ENCODE measurements at places on chromosomes 4 and X. TPM values are rescaled to one million over a fixed set of nuclear protein-coding genes. Genes with fewer than 3 reads are reported as not detected.
A peak's percentile ranks its signal among the peaks of the same experiment; 100 is the strongest.

DNA sequence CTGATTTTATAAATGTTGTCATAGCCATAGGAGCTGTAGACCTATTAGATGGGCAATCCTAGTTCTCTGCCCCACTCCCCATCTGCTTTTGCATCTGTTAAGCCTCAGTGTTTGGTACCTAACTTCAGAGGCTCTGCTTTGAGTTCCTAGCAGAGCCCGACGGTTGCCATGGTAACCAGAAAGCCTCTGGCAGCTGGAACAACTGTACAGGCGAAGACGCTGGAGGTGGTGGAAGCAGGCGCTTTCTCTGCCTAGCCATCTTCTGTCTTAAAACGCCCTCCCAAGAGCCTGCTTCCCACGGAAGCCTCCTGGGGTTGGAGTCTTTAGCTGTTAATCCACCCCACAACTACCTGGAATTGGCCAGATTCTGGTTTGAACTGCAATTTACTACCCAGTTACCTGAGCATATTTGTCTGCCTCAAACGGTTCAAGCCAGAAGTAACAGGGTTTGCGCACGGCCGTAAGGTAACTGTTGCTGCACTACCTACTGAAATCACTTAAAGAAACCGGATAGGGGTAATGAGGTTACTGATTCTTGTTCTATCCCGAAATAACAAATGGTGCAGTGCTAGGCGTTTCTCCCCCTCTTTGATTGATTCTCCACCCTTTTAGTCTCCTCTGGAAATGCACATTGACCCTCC, 1.0 kb upstream of the GABRG1 start:
- no peak overlapping the region for H3K4me3 ChIP-seq
- H3K36me3 ChIP-seq = no peaks in the 10 kb centered on the region
- H3K4me1 ChIP-seq = no peaks in the 10 kb centered on the region
- H3K27me3 ChIP-seq = no peaks in the 10 kb centered on the region
- no peak overlapping the region for H3K27ac ChIP-seq
- DNase-seq = no peak

DNA sequence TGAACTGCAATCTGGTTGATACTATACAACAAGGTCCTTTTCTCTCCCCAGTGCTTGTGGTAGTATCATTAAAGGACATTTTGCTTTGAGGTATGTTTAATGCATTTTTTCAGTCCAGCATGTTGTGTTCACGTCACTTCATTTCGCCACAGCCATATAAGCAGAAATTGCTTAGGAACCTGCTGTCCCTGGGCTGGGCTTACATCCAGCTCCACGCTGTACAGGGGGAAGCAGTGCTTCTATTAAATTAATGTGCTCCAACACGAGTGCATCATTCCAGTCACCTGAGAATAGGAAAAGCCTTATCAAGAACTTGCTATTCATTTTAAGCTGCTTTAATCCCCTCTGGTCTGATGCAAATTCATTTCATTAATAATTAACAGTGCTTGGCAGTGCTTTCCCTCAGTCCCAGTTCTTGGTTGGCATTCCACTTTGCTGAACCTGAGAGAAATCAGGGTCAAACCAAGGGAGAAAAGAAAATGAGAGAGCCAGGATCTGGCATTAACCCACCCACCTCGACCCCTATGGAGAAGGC, 47.4 kb upstream of the PTCHD1 start:
- H3K4me3 ChIP-seq = no peak overlapping the region
- H3K4me1 ChIP-seq = no peaks in the 10 kb centered on the region
- no peak overlapping the region for H3K27ac ChIP-seq

GRCh38 chr4:61795998-61796397, 595.9 kb downstream of the ADGRL3 start:
- no peak for DNase-seq
- no peak overlapping the region for H3K4me3 ChIP-seq
- no peaks in the 10 kb centered on the region for H3K27me3 ChIP-seq
- no peak overlapping the region for H3K27ac ChIP-seq
- peaks cover 2% of the 10 kb centered on the region for H3K4me1 ChIP-seq

- no peaks in the 10 kb centered on the region for H3K36me3 ChIP-seq
- no peaks in the 10 kb centered on the region for H3K4me1 ChIP-seq
- H3K27me3 ChIP-seq = no peaks in the 10 kb centered on the region
- no peak for DNase-seq
These were observed 38.3 kb upstream of the CBLL2 start for GRCh38 chrX:22234380-22234779.

The TEX13C gene
- total RNA-seq = not detected

The STARD8 gene
- total RNA-seq = 11.8 TPM

- H3K4me3 ChIP-seq = no peak overlapping the region
- H3K4me1 ChIP-seq = no peaks in the 10 kb centered on the region
- H3K27ac ChIP-seq = no peak overlapping the region
- no peaks in the 10 kb centered on the region for H3K27me3 ChIP-seq
- no peaks in the 10 kb centered on the region for H3K36me3 ChIP-seq
- DNase-seq = no peak
These were observed 415.2 kb upstream of the MAGEB16 start for GRCh38 chrX:35382966-35383365.

The CLDN22 gene
- not detected for total RNA-seq

GRCh38 chr4:16846540-16847117, 51.8 kb downstream of the LDB2 start:
- H3K27ac ChIP-seq = no peak overlapping the region
- no peaks in the 10 kb centered on the region for H3K36me3 ChIP-seq
- no peaks in the 10 kb centered on the region for H3K4me1 ChIP-seq
- no peak for DNase-seq

- no peaks in the 10 kb centered on the region for H3K4me1 ChIP-seq
- H3K27ac ChIP-seq = no peak overlapping the region
- DNase-seq = no peak
These were observed 54.7 kb downstream of the OTC start for GRCh38 chrX:38407126-38407525.

The EDA gene
- 4.6 TPM for total RNA-seq

The DCAF4L1 gene
- total RNA-seq = 0.48 TPM

DNA sequence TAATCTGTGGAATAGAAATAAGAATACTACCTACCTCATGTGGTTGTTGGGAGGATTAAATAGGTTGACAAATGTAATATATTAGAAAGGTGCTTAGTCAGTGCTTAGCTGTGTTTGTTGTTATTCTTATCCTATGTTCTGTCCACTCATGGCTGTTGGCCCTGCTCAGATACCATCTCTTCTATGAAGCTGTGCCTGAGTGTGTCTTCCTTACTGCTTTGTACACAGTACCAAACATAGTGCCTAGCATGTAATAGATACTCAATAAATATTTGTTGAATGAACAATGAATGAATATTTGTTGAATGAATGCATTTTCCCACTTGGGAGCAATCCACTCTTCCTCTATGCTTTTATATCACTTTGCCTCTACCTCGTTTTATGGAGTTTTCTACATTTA, 57.2 kb downstream of the NHS start:
- H3K36me3 ChIP-seq = no peaks in the 10 kb centered on the region
- H3K27ac ChIP-seq = no peak overlapping the region
- no peaks in the 10 kb centered on the region for H3K4me1 ChIP-seq
- H3K27me3 ChIP-seq = no peaks in the 10 kb centered on the region
- DNase-seq = no peak

DNA sequence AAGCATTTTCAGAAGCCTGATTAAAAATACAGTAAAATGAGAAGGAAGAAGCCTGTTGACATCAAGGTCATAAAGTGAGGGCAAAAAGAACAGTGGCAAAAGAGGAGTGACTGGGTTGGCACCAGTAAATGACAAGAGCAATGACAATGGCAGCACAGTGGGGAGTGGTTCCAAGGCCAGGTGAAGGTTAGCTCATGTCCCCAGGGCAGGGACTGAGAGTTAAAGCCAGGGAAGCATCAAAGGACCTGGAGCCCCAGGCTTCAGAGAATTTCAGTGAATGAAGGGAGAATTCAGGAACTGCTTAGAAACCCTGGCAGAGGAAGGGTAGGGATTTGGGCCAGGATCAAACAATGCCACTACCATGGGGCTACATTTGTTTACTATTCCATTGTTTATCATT, 8.8 kb upstream of the PIGA start:
- H3K4me1 ChIP-seq = no peaks in the 10 kb centered on the region
- DNase-seq = no peak
- no peaks in the 10 kb centered on the region for H3K36me3 ChIP-seq
- H3K27me3 ChIP-seq = no peaks in the 10 kb centered on the region
- H3K27ac ChIP-seq = no peak overlapping the region
- no peak overlapping the region for H3K4me3 ChIP-seq

DNA sequence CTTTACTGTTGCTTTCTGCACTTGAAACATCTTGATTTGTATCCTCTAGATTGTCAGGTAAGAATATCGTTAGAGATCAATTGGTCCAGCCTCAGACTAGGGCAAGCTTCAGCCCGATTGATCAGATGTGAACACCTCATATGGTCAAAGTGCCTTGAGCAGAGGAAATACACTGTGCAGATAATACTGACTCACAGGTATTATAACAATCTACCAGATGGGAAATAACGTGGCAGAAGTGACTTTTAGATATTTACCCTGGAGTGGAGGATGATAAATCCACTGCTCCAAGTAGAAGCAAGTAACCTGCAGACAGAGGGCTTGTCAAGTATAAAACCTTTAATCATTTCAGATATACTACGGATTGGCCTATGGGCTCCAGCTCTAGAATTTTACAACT, 17.9 kb downstream of the VEGFC start:
- no peaks in the 10 kb centered on the region for H3K4me1 ChIP-seq
- H3K36me3 ChIP-seq = no peaks in the 10 kb centered on the region
- no peak overlapping the region for H3K27ac ChIP-seq

The SPANXA1 gene
- not detected for total RNA-seq

GRCh38 chr4:41129128-41129754, 85.1 kb downstream of the APBB2 start:
- no peak overlapping the region for H3K27ac ChIP-seq
- no peak overlapping the region for H3K4me3 ChIP-seq
- H3K27me3 ChIP-seq = no peaks in the 10 kb centered on the region
- DNase-seq = no peak
- peaks cover 5% of the 10 kb centered on the region for H3K4me1 ChIP-seq

The EXOC1L gene
- not detected for total RNA-seq

DNA sequence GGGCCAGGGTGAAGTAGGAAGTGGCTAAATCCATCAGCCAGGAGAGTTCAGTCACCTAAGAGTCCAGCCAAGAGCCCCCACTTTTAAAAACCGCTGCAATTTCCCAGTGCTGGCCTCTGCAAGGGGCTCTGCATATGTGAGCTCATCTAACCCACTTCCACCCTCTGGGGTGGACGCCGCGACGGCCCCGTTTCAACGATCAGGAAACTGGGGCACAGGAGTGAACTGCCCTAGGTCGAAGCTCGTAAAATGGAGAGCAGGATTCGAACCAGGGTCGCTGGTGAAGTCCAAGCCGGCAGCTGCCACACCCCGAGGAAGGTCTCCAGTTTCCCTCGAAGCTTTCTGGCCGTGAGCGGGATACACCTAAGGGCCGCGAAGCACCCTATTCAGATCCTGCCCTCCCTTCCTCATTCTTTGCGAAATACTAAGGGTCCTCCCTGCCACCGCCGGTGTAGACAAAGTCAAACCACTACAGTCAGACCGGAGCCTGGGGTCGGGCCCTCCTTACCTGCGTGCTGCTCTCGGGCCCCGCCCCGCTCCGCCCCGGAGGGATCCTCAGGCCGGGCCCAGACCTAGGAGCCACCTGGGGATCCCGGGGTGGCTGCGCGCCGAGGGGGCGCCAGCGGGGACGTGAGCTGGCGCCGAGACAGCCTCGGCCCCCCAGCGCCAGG, 446 bp downstream of the EVC2 start:
- peaks cover 4% of the 10 kb centered on the region for H3K4me1 ChIP-seq
- no peaks in the 10 kb centered on the region for H3K36me3 ChIP-seq
- DNase-seq = no peak
- H3K4me3 ChIP-seq = peak overlapping the region; percentile 75

- no peak overlapping the region for H3K4me3 ChIP-seq
- peaks cover 15% of the 10 kb centered on the region for H3K4me1 ChIP-seq
- H3K27me3 ChIP-seq = no peaks in the 10 kb centered on the region
- no peaks in the 10 kb centered on the region for H3K36me3 ChIP-seq
- peak overlapping the region; percentile 79 for H3K27ac ChIP-seq
- DNase-seq = no peak
These were observed 109.9 kb upstream of the LIMCH1 start for GRCh38 chr4:41427931-41428600.

The WDR17 gene
- total RNA-seq = 3.0 TPM

The SOWAHB gene
- total RNA-seq = 0.32 TPM

- no peaks in the 10 kb centered on the region for H3K27me3 ChIP-seq
- peaks cover 3% of the 10 kb centered on the region for H3K36me3 ChIP-seq
- H3K27ac ChIP-seq = no peak overlapping the region
- no peaks in the 10 kb centered on the region for H3K4me1 ChIP-seq
These were observed 15.4 kb downstream of the HMGB2 start for GRCh38 chr4:173318648-173319211.

The NAT8L gene
- total RNA-seq = 0.23 TPM

DNA sequence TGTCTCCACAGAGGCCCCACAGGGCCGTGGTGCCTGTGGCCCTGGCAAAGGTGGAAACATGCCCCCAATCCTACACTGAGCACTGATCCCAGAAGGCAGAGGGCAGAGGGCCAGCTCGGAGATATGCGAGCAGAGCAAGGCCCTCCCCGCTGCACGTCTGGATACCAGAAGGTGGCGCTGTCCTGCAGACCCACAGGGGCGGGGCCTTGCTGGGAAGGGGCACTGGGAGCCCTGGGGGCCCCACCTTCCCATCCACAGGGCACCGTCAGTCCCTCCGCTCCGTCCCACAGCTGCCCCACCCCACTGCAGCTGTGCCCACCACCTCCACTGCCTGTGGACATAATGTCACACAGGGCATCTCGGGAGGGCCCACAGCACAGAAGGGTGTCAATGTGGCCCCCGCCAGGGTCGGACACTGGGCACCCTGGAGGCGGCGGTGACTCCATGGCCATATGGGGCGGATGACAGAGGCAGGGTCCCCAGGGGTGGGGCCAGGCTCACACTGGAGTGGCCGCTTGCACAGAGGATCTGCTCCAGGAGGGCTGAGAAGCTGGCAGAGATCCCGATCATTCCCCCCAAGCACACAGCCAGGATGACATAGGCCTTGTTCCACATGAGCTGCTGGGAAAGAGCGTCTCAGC, 4.8 kb downstream of the SLC49A3 start:
- H3K27me3 ChIP-seq = no peaks in the 10 kb centered on the region
- no peaks in the 10 kb centered on the region for H3K4me1 ChIP-seq
- peak; percentile 76 for DNase-seq
- no peak overlapping the region for H3K4me3 ChIP-seq

- no peaks in the 10 kb centered on the region for H3K36me3 ChIP-seq
- no peak overlapping the region for H3K27ac ChIP-seq
- no peak overlapping the region for H3K4me3 ChIP-seq
- no peaks in the 10 kb centered on the region for H3K4me1 ChIP-seq
- H3K27me3 ChIP-seq = no peaks in the 10 kb centered on the region
These were observed 105.2 kb upstream of the NOCT start for GRCh38 chr4:138910195-138910913.

GRCh38 chrX:48509245-48509590, 426 bp downstream of the PORCN start:
- H3K27ac ChIP-seq = no peak overlapping the region
- no peaks in the 10 kb centered on the region for H3K4me1 ChIP-seq
- DNase-seq = peak; percentile 64
- no peaks in the 10 kb centered on the region for H3K36me3 ChIP-seq

GRCh38 chrX:9476810-9477575, 12.1 kb downstream of the TBL1X start:
- peaks cover 7% of the 10 kb centered on the region for H3K4me1 ChIP-seq
- no peaks in the 10 kb centered on the region for H3K36me3 ChIP-seq
- H3K4me3 ChIP-seq = no peak overlapping the region
- H3K27me3 ChIP-seq = no peaks in the 10 kb centered on the region
- H3K27ac ChIP-seq = no peak overlapping the region
- DNase-seq = no peak

- no peaks in the 10 kb centered on the region for H3K27me3 ChIP-seq
- H3K27ac ChIP-seq = no peak overlapping the region
- no peak for DNase-seq
- no peaks in the 10 kb centered on the region for H3K36me3 ChIP-seq
- no peak overlapping the region for H3K4me3 ChIP-seq
- H3K4me1 ChIP-seq = no peaks in the 10 kb centered on the region
These were observed 32.7 kb downstream of the BST1 start for GRCh38 chr4:15735536-15735935.

Measured in aorta (tissue), 5 donors.